ENCODE measurements at places on chromosomes 16 and 17. TPM values are rescaled to one million over a fixed set of nuclear protein-coding genes. Genes with fewer than 3 reads are reported as not detected.

HIGD1B gene
- total RNA-seq = not detected

ABCC11 gene
- total RNA-seq = 0.10 TPM

PYY gene
- not detected for total RNA-seq

MYH2 gene
- total RNA-seq = not detected

TEDC2 gene
- total RNA-seq = 21.4 TPM

ACSM5 gene
- not detected for total RNA-seq

ABCA8 gene
- total RNA-seq = not detected

MMP28 gene
- total RNA-seq = not detected

FBXO39 gene
- total RNA-seq = 8.9 TPM

ZNF263 gene
- 25.9 TPM for total RNA-seq

All from activated CD4-positive, alpha-beta T cell treated with anti-CD3 and anti-CD28 coated beads, Interleukin-2, amount 10 ng/mL, durations not matched to agents 7 days and 5 days (primary cell).